ENCODE measurements at places on chromosomes 12 and 14.

DNA sequence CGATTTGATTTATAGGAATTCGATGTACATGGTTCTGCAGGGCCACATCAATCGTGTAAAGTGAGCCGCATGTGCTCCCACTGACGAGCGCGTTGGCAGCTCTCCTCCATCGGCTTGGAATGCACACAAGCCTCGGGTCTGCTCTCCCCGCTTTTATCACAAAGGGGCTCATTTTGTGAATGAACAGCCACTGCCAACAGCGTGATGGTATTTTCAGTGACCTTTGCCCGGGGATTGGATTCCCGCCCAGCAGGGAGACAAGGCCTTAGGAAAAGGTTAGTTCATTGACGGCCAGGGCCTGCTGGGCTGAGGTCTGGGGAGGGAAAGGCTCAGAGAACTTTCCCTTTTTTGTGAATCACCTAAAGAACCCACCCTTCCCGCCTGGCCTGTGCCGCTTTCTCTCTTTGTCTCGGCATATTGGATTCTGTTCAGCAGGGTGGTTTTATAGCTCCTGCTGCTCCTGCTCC lies 232.1 kb downstream of the MSRB3 start:
- no peak for DNase-seq

GRCh38 chr12:23751641-23752040 lies 197.8 kb downstream of the SOX5 start:
- no peak for DNase-seq

DNA sequence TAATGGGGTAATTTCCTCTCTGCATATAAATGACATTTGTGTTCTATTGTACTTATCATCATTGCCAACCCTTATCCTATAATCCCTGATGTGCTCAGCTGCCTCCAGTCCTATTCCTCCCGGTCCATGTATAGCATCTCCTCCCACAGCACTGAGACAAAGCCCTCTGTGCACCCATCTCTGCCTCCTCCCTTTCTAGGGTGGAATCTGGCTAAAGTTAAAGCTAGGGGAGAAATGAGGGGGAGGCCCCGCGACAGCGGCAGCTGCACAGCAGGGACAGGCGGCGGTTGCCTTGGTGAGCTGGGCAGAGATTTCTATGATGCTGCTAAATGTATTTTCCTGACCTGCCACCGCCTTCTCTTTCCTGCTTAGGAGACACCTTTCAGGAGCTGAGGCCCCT lies 12.8 kb upstream of the ZDHHC22 start:
- no peak for DNase-seq

DNA sequence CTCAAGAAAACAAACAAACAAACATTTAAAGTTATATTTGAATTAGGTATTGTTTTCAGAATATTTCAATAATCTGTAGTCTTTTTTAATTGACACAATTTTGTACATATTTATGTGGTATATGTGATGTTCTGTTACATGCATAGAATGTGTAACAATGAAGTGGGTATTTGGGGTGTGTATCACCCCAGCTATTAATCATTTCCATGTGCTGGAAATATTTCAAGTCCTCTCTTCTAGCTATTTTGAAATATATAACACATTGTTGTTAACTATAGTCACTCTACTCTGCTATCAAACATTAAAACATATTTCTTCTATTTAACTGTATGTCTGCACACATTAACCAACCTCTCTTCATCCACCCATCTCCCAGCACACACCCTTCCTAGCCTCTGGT lies 32.0 kb upstream of the SIX1 start:
- DNase-seq, result no peak

- DNase-seq, result peak; percentile 13
These were observed at the start of gene KCNK10 for GRCh38 chr14:88323086-88323522. KCNK10 (minus strand) TSS chr14:88323269; CDS start chr14:88322798, 471 bp downstream.

DNA sequence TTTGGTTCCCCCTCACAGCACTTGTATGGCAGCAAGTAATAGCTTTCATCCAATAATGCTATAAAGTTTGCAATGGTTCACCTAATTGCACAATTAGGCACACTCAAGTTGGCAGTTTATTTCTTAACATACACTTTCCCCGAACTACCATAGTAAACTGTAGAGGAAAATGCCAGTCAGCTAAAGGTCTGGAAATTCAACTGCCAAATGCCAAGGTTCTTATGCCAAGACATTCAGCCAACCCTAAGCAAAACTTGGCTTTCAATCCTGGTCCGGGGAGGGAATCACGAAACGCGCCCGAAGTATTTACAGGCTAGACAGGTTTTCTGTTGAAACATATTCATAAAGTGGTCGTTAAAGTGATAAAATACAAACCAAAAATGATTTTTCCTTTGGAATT lies 1512.4 kb upstream of the FLRT2 start:
- no peak for DNase-seq

- no peak for DNase-seq
These were observed 570 bp upstream of the FIGNL2 start for GRCh38 chr12:51848841-51849735.

DNA sequence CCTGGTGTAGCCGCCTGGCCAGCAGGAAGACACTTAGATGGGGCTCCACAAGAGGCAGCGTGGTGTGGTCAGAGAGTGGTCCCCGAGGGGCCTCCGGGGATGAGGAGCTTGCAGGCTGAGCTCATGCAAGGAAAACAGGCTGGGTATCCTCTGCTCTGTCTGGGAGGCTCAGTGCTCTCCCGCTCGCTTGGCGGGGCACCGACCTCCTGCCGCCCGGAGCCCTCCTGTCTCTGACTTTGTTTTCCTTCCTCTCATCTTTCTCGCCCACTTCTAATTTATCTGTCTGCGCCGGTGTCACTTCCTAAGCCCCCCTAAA lies 31.3 kb upstream of the DLK1 start:
- no peak for DNase-seq

DNA sequence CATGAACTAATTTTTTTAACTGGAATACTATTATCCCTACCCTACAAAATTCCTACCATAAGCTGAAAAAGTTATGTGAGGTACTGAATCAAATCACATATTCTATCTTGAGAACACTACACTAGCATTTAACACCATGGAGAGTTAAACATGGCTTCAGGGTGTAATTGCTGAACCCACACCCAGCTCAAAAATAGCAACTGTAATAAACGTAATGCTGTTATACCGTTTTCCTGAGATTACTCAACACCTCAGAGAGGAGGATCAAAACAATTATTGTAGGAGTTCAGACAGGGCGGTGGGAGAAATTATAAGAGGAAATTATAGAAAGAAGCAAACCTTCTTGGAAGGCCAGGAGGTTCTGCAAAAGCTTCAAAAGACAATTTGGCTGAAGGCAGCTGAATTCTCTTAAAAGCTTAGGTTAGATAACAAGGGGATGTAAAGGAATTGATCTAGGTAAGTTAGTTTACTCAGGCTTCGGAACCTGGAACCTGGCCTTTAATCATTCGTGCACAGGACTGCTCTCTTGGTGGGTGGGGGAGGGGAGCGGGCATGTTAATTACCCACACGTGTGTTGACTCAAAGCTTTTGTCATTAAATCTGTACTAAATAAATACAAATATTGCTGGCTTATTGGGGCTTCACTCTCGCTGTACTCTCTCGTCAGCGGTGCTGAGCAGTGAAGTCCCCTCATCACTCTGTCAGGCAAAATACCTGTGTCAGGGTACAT lies 12.1 kb upstream of the IPO8 start:
- no peak for DNase-seq

GRCh38 chr14:72433511-72433910 lies 460.4 kb downstream of the DPF3 start:
- no peak for DNase-seq

DNA sequence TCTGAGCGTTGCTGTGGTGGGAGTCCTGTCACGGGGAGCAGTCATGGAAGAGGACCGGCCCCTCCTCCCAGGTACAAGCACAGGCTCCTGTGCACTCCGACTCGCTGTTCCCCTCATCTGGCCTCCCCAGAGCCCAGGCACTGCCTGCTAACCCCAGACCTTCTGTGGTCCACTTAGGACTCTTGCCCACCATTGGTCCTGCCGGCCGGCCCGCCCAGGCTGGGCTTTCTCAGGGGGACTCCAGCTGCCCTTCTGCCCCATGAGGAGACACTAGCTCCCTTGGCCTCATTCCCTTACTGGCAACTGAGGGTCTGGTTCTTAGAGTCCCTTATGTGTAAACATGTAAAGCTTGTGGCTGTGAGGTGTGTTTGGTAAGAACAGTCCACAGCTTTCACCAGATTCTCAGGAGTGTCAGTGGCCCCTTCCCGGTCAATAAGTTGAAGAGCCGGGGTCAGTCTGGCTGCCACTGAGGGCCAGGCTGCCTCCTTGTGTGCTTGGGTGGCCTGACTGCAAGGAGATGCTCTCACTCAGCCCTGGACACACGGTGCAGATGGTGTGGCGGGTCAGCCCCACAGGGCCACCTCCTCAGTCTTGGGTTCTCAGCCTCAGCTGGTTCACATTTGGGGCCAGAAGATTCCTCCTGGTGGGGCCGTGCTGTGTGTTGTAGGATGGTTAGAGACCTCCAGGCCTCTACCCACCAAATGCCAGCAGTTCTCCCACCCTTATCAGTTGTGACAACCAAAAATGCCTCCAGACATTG lies 43.6 kb downstream of the DDX51 start:
- DNase-seq, result no peak

- peak; percentile 44 for DNase-seq
These were observed 329.8 kb downstream of the CACNA1C start for GRCh38 chr12:2382370-2383155.

GRCh38 chr14:62431496-62431895 lies 613.8 kb downstream of the KCNH5 start:
- DNase-seq, result no peak

- no peak for DNase-seq
These were observed 4.6 kb upstream of the PA2G4 start for GRCh38 chr12:56099787-56100186.

DNA sequence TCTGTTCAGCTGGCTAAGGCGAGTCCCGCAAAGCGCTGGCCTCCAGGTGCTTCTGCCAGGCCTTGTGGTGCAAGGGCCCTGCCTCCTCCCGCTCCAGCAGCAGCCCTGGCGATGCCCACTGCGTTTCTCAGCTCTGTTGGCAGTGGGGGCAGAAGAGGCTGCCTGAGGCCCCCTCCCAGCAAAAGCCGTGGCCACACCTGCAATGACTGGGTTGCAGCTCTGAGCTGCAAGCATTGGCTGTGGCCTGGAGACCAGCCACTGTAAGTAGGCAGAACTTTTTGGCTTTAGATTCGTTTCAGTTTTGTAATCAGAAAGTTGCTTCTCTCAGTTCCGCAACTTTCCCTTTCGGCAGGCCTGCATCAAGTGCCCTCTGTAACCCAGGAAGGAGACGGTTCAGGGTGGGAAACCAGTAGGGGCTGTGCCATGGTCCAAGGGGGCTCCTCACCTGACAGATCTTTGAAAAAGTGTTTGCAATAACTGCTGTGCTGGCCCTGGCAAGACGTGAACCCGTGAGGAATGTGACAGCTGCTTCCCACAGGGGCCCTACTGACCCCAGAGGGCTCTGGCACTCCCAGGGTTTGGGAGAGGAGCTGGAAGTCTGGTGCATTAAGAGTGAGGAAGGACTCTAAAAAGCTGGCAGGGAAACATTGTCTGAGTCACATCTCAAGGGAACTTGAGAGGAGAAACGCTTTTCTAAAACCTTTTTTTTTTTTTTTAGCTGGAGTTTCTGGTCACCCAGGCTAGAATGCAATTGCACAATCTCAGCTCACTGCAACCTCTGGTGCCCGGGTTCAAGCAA lies 54.5 kb upstream of the MAX start:
- peak; percentile 90 for DNase-seq

- no peak for DNase-seq
These were observed 14.7 kb downstream of the ISCA2 start for GRCh38 chr14:74508292-74508731.

- DNase-seq, result no peak
These were observed 166.5 kb upstream of the RASSF8 start for GRCh38 chr12:25792031-25792430.

DNA sequence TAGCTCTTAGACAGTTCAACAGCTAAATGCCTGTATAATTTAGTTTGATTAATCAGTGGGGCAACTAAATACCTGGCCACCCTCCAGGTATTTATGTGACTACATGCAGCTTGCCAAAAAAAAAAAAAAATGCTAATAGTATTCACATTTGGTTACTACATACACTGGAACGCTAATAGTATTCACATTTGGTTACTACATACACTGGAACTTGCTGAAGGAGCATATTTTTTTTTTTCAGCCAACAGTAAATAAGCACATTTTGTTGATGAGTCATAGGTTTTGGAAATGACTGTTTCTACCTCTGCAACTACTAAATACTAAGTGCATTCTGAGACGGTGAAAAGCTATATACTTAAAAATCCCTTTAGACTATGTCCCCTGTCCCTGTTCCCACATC lies 1172.3 kb downstream of the LRFN5 start:
- DNase-seq, result no peak

DNA sequence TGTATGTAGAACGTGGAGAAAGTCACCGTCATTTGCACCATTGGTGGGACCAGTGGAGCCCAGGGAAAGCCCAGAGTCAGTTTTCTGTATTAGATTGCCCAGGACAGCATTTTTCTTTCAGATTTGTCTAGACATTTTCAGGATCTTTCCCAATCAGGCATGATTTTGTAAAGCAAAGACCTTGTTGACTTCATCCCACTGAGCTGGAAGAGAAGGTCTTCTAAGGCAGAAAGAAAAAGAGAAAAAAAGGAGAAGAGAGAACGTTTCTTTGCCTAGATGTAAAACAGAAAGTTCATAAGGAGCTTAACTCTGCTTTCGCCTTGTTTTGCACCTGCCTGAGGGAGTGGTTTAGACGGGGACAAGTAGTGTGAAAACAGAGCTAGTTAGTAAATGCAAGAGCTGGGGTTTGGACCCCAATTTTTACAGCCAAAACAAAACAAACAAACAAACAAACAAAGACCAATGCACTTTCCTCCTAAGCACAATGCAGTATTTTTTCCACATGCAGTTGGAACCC lies 273.1 kb downstream of the ZFP36L1 start:
- peak; percentile 69 for DNase-seq

- peak; percentile 43 for DNase-seq
These were observed 41.8 kb downstream of the CORO1C start for GRCh38 chr12:108689314-108690190.

DNA sequence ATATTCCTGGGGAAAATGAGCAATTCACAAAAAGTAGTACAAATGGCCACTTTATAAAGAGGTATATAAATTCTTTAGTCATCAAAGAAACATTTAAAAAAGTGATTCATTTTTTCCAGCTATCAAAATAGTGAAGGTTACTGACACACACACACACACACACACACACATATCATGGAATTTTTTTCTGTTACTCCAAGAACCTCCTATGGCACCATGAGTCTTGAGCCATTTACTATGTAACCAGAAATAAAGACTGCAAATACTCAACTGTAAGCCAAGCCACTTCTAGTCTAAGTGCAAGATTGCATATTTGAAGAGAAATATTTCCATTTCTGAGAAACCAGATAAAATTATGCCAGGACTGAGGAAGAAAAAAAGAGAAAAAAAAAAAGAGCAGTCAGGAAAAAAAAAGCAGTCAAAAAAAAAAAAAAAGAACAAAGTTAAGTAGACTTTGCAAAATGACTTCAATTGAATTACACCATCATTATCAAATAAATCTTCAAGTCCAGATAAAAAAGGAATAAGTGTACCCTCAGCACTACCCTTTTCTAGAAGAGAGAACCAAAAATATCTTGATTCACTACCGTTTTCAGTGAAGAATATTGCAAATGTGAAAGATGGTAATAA lies 275.7 kb downstream of the DAD1 start:
- no peak for DNase-seq

Measured in GM12865 (cell line).